Motor neuron (in vitro differentiated cells): ENCODE measurements at places on chromosomes 1 and 21. TPM values are rescaled to one million over a fixed set of nuclear protein-coding genes. Genes with fewer than 3 reads are reported as not detected.

The GNG12 gene
- total RNA-seq, result 11.7 and 12.0 TPM in 2 replicates

The S100A7 gene
- not detected in 2 replicates for total RNA-seq

The C21orf58 gene
- total RNA-seq, result 10.9 and 12.4 TPM in 2 replicates

The NPR1 gene
- 0.21 and 0.64 TPM in 2 replicates for total RNA-seq

The TMPRSS3 gene
- total RNA-seq, result 0.07 and 0.15 TPM in 2 replicates

The CLEC20A gene
- 0.31 TPM in 1 of 2 replicates, not detected in the other for total RNA-seq

The OSBPL9 gene
- total RNA-seq, result 114 and 116 TPM in 2 replicates

The PGLYRP4 gene
- total RNA-seq, result 0.17 and 0.27 TPM in 2 replicates

The PTGFR gene
- total RNA-seq, result 0.27 and 0.54 TPM in 2 replicates

DNA sequence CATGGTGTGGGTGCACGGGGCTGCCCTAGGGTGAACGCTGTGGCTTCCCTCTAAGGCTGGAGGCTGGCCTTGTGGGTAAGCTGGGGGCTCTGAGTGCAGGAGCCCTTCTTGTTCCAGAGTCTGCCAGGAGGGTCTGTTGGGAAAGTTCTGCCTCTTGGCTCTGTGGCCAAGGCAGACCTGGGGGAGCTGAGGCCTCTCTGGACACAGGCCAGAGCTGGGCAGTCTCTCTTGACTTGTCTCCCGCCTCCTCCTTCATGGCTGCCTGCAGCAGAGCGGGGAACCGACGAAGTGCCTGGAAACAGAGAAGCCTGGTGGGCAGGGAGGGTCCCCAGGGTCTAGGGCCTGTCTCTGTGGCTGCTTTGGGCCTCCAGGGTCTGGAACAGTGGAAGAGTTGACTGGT, 30.3 kb upstream of the PEX10 start:
- ATAC-seq, result no peak

DNA sequence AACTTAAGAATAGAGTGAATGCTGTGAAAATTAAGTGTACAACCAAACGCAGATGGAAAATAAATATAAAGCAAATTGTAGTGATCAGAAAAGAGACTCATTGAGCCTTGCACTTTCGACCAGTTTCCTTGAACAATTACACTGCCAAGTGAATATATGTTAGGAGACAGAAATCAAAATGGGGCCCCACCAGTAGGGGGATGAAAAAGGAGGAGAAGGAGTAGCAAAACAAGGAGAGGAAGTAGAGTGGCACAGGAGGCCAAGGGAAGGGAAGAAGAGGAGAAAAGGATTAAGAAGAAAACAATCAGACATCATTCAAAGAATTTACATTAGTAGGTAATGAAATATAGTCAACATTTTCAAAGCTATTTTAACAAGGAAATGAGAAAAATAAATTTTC, 1770.6 kb downstream of the PLA2G4A start:
- no peak for ATAC-seq

GRCh38 chr1:116224561-116224960, 113.4 kb downstream of the MAB21L3 start:
- no peak for ATAC-seq

GRCh38 chr1:210251680-210252490, 19.3 kb downstream of the SERTAD4 start:
- ATAC-seq, result peak; percentile 73

DNA sequence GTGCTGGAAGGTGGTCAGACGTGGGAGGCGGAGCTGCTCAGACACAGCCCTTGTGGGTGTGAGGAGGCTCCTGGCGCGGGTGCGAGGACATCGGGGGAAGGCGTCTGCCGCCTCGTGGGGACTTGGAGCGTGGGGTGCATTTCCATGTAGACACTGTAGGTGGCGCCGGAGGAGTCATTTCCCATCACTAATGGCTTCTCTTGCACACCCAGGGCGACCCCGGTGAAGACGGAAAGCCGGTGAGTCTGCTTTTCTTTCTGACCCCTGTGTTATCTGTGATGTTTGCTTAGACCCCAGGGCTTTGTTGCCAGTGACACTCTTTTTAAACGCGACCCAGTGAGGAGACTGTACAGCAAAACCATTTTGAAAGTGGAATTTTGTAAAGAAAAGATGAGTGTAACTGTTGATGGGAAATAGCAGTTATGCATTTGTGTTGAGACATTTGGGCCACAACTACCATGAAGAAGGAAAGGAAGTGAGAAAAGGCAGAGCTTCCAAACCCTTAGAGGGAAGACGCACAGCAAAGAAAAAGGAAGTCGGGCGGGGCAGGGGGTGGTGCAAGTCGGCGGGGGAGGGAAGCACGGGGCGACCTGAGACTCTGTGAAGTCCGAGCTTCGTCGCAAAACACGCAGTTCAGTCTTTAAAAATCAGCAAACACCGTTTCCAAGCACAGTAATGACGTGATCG, 64.0 kb downstream of the SLC19A1 start:
- ATAC-seq, result peak; percentile 81

DNA sequence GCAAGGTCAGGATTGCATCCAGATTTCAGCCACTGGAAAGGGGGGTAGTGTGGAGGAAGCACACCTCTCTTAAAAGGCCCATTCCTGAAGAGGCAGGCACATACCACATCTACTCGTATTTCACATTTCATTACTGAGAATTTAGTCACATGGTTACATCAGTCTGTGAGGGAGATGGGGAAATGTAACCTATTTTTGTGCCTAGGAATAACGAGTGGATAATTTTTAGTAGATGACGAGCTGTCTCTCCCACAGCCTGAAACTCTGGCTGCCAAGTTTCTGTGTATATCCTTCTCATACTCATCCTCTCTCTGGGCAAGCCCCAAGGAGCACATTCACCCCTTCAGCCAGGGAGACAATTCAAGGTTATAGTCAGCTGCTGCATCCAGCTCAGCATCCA, 10.3 kb upstream of the C21orf91 start:
- ATAC-seq, result no peak

DNA sequence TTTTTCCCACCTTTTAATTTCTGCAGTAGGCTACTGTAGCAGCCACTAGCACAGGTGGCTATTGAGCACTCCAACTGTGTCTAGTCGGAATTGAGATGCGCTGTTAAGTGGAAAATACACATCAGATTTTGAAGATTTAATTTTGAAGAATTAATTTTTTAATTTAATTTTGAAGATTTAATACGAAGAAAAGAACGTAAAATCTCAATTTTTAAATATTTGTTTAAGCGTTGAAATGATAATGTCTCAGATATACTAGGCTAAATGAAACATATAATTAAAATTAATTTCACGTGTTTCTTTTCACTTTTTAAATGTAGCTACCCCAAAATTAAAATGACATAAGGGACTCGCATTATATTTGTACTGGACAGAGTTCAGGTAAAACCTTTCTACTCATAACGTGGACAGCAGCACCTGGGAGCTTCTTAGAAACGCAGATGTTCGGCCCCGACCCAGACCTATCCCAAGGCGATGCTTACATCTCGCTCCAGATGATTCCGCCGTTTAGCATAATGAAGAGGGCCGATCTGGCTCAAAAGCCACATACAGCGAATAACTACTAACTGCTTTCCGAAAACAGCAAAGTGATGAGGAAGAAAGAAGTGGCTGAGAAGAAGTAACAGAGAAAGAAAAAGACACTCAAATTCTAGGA, 717 bp downstream of the CRYZL1 start:
- no peak for ATAC-seq

DNA sequence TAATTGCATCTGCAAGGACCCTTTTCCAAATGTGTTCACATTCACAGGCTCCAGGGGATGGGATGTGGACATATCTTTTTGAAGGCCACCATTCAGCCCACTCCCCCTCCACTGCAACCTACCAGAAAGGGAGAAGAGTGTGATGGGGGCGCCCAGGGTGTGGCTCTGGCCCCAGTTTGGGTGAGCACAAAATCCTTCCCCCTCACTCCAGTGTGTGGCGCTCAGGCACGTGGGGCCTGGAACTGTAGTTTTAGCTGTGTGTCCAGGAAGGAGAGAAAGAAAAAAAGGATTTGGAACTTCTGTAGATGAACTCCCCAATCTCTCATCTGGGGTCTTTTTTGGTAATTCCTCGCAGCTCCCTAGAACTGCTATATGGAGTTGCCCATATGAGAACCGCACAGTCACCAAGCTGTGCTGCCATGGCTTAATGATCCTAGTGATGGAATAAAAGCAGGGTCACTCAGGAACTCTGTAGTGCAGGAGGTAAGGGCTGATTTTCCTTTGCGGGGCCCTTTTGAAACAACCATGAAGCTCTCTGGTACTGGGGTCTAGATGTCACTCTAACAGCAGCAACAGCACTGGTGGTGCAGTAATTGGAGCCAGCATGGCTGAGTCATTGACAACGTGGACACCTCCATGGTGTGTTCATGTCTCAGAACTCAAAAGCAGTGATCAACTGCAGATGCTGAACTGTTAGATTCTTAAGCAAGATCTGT, 17.0 kb downstream of the AGT start:
- no peak for ATAC-seq
